ENCODE measurements at places on chromosomes 7 and 10.

GRCh38 chr10:16968416-16969041, 151.3 kb upstream of the RSU1 start:
- no peak for DNase-seq

DNA sequence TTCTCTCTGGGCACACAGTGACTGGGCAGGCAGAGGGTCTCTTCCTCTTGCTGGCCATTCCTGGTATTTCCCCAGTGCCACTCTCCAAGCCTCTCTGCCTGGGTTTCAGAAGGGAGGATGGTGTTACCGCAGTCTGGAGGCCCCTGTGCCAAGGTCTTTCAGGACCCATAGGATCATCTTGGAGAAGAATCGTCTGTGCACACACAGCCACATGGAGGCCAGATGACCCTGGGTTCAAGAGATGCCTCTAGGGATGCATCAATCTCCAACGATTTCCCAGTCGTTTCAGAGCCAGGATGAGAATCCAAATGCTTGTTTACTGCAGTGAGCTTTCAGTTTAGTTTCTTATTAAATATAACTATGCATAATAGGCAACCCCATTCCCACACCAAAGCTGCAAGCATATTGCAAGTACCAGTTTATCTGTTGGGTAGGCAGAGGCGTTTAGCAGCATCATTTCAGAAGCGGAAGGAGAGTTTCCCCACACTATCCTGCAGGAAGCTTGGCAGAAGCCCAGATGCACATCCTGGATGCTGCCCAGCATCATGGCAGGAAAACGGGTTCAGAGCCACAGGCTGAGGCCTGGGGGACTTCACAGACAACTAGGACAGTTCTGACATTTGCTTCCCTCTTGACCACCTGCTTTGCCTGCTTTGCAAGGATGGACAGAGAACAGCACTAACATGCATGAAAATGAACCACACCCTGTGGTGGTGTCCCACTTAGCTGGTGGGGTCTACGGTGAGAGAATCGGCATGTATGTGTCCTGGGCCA, 134.7 kb upstream of the FAM20C start:
- DNase-seq, result no peak

GRCh38 chr7:22663357-22663718, 63.7 kb upstream of the IL6 start:
- no peak for DNase-seq

DNA sequence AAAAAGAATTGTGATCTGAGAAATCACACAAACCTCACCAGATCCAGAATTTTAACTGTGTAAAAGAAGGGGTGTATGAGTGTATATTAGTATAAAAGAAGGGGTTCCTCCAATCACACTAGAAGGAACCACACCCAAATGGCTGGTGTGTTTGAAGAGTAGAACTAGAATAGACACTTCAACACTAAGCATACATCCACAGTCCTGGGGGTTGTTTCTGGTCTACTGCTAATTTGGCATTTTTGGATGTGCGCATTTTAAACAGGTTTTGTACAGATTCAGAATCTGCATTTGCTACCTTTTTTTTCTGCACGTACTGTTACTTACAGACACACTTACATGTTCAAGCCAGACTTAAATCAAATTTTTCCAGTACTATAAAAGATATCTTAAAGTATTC, 64.6 kb downstream of the PDE1C start:
- no peak for DNase-seq

- DNase-seq, result no peak
Observed at GRCh38 chr10:61835946-61836887, 65.3 kb upstream of the ARID5B start.

DNA sequence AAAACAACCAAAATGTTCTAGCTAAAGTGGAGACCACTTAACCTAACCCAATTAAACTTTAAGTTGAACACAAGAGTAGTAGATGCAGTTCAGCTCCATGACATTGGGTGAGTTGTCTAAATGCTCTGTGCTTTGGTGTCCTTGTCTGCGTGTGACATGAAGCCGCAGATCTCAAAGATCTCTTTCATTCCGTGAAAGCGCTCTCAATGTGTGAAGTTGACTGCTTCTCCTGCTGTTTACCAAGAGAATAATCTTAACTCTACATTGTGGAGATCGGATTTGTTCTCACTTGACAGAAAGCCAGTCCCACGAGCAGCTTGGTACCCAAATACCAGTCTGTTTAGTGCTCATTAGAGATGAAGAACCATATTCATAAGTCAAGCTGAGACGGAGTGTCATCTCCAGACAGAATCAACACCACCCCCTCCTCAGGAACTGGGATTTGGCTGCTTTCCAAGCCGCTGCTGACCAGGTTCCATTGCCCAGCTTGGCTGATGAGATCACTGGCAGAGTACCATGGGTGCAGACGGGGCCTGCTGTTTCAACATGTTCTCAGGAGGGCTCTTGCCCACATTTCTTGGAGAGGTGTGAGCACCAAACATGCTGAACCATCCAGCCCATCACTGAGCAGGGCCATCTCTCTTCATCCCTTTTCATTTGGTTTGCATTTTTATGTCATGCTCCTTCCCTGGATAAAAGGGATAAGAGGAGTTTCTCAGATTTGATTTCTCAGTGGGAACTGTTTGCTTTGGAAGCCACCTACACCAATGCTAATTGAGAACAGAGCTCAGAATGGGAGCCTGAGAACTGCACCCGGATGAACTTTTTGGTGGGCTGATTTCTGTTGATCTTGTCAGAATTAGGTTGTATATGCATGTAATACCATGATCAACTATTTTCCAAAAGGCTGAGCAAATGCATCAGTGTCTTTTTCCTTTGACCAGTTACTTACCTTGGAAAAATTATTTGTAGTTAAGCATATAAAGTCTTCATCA, 95.8 kb upstream of the AGBL3 start:
- DNase-seq, result no peak

DNA sequence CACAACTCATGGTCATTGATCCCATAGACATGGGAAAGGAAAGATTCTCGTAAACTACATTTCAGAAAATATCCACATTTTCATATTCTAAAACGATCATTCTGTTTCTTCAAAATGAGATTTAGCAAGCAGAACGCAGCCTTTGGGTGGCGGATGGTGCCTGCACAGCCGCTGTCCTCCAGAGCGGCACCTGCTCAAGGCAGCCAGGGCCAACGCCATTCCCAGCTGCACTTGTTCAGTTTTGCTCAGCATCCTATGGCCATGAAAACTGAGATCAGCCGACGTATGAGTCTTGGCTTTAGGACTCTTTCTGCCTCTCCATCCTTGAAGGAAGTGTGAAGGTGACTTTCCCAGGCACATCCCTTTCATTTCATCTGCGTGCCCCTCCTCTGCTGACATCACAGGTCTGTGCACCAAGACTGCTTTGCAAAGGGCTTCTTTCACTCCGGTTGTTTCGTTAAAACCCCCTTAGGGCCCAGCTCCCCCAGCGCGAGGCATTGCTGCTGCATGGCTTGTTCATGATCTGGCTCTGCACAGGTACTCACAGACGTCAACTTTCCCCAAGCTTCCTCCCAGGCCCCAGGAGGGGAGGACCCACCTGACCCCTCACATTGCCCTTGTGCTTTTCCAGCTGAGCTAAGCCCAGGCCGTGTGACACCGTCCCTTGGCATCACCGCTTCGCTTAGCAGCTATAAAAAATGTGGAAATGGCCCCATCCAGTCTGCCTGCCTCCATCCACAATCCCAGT, 37.2 kb downstream of the TCERG1L start:
- DNase-seq, result no peak

- DNase-seq, result no peak
Observed at GRCh38 chr7:116738378-116738777, 66.4 kb downstream of the MET start.

GRCh38 chr10:73591935-73592699, 975 bp upstream of the USP54 start:
- no peak for DNase-seq

DNA sequence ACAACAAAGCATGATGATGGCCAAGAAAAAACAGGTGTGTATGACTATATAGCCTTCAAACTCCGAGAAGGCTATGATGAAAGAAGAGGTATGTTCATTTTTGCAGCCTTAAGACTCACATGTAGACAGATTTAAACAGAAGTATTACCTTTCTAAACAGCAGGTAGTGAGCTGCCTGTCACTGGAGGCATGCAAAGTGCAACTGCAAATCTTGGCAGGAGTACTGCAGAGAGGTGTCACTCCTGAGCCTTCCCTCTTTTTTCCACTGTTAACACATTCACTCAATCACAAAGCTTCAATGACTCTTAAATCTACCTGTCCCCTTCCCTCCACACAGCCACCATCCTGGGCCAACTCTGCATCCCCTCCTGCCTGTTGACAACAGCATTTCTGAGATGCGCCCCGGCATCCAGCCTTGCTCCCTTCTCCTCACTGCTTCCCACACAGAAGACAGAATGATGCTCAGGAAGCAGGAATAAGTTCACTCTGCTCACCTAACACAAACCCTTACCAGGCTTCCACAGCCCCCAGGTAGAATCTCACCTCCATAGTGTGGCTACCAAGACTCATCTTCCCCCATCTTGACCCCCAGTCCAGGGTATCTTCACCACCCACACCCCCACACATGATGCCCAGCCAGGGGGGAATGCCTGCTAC, 161.9 kb upstream of the ZMIZ1 start:
- no peak for DNase-seq

- DNase-seq, result peak; percentile 20
Observed at GRCh38 chr7:73623798-73624668, at the start of gene MLXIPL. MLXIPL (minus strand) TSS chr7:73624522; CDS start chr7:73624492, 30 bp downstream.

DNA sequence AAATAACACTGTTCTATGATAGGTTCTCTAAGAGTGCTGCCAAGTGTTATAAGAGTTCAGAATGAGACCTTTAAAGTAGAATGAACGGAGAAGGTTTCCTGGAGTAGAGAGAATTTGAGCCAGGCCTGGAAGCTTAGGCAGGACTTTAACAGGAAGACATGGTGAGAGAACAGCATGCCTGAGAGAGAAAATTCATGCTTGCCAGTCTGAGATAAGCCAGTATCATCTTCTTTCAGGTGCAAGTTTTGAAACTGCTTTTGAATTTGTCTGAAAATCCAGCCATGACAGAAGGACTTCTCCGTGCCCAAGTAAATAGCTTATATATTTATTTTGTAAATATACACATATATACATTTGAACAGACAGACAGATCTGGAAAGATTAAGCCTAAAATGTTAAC, 22.1 kb downstream of the ARMC10 start:
- DNase-seq, result no peak

GRCh38 chr10:104935656-104936055, 294.6 kb downstream of the SORCS3 start:
- DNase-seq, result no peak

DNA sequence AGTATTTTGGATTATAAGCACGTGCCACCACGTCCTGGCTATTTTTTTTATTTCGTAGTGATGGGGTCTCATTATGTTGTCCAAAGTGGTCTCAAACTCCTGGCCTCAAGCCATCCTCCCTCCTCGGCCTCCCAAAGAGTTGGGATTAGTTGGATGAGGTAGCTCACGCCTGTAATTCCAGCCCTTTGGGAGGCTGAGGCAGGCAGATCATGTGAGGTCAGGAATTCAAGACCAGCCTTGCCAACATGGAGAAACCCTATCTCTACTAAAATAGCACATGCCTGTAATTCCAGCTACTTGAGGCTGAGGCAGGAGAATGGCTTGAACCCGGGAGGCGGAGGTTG, 21.8 kb upstream of the YWHAG start:
- no peak for DNase-seq

- no peak for DNase-seq
Observed at GRCh38 chr10:86929468-86930380, 27.7 kb downstream of the MMRN2 start.

DNA sequence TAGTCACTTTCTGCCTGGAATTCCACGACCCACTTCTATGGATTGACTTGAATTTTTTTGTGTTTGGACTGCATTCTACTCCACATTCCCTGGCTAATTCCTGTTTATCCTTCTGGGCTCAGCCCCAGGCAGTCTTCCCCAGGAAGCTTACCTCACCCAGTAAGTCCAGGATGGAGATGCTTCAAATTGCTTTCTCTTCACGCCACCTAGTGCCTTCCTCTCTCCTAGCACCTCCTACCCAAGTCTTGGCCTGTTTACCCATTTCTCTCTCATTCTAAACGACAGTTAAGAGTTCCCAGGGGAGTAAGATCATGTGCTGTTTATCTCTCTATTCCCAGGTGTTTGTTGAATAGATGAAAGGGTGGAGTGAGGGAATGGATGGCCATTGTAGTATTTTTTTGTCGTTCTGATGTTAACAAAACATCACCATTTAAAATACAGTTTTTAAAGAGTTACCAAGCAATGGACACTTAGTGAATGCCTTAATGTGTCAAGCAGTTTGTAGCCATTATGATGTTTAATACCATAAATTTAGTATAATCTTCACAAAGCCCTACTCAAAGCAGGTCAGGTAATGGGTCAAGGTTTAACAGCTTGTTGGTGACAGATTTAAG, 45.5 kb upstream of the TARP start:
- DNase-seq, result no peak

GRCh38 chr7:48381571-48381970, 210.3 kb downstream of the ABCA13 start:
- DNase-seq, result no peak

DNA sequence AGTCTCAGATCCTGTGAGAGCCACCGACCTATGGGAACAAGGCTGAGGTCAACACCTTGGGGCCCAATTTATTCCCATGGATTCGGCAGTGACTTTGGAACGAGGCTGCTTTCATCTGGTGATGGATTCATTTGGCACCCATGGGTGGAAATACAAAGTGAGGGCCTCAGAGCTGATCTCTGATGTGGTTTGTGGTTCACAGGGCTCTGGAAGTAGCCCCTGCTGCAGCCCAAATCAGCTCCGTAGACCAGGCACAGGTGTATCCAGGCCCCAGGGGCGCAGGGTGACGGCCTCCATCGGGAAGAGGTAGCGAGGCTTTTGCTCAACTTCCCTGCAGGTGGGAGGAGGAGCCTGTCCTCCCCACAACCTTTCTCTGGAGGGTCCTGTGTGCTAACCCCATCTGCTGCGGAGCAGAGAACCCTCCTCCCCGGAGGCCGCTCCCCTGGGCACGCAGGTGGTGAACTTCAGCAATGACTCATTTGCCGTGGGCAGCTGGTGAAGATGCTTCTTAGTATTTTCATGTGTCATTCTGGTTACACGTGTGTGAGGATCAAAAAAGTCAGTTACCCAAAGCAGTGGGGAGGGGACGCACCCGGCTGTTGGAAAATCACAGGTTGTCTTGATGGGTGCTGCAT, 7.5 kb upstream of the JAKMIP3 start:
- no peak for DNase-seq

- DNase-seq, result no peak
Observed at GRCh38 chr7:45921381-45921698, 268 bp upstream of the IGFBP3 start.

- peak; percentile 27 for DNase-seq
Observed at GRCh38 chr7:155002411-155003091, 373 bp downstream of the PAXIP1 start.

DNA sequence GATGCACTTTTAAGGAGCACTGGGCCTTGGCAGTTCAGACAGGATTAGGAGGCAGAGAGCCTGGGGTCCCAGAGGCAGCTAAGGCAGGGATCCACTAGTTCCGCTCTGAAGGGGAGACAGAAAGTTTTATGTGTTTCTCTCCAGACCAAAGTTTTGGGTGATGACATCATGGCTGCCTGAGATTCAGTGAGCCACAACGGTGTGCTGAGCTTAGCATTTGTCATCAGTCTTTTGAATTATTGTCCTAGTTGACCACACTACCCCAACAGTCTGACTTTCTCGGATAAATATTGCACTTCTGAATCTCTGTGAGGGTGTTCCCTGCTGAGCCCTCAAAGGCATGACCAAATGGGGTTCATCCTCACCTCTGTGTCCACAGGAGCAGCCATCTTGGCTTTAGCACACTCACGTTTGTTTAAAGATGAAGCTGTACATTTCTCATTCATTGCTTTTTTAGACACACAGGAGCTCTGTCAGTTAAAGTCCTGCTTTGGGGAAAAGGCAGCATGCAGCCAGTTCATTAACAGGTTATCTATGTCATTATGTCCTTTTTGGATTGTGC, 297.7 kb upstream of the LRGUK start:
- no peak for DNase-seq
